ENCODE measurements at places on chromosomes 3 and 15.

GRCh38 chr3:46105306-46105919 is 78.1 kb upstream of the XCR1 start:
- no peak for DNase-seq

GRCh38 chr3:123102826-123103225 is 36.0 kb downstream of the PDIA5 start:
- DNase-seq, result no peak

DNA sequence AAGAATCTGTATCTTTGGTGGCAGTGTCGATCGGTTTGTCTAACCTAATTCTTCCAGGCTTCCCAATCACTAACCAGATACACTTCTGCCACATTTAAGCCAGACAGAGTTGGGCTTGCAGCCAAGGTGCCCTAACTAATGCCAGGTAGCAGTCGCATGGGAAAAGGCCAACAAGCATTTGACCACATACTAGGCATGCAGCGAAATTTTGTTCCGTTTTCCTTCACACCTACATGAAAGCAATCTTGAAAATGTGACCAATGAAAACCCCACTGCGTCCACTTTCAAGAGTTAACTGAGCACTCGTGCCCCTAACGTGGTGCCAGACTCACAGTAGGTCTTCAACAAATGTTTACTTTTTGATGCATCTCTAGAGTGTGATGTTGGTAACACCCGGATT is 192.2 kb upstream of the TPM1 start:
- no peak for DNase-seq

DNA sequence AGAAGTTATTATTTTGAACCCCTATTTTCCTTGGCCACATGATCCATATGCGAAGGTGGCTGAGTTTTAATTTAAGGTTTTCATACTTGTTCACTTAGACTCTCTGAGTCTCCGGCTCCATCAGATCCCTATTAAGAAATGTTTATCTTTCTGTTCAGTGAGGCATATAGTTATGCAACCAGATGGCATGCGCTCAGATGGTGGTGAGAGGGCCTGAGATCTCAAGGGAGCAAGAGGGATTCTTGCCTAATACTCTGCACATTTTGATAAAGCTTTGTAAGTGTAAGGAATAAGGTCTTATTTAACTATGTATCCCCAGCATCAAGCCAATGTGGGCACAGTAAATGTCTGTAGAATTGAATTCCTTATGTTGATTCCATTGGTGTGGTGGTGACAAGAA is 78.9 kb upstream of the DPH6 start:
- DNase-seq, result no peak

DNA sequence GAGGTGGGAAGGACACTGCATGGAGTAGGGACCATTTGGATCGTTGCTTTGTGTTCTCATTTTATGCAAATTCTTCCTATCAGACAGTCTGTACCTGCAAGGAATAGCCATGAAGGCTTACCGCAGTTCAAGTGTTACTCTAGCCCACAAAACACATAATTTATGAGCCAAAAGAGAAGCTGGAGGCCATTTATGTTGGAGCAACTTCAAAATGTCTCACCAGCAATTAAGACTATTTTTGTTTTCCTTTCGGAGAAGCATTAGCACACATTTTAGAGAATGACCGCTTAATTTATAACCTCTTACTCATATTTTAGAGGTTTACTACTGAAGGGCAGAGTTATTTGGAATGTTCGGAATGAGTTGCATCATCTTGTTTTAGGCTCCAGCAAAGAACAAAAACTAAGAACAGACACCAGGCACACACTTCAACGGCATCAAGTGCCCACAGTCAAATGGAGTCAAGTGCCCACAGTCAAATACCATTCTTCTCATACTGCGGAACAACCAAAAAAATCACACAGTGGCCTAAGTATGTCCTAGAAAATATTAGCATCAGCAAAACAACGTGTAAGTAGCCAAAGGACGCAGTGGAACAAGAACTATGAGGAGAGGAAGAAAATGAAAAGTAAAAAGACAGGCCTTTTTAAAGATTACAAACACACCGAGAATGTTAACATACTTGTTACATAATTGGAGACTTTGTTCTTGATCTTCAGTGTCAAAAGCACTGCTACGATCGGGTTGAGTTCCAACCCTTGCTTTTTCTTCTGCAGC is 17.5 kb upstream of the GOLGA8J start:
- DNase-seq, result no peak

- DNase-seq, result no peak
These were observed 100.5 kb downstream of the KCNH8 start for GRCh38 chr3:19248767-19249166.

DNA sequence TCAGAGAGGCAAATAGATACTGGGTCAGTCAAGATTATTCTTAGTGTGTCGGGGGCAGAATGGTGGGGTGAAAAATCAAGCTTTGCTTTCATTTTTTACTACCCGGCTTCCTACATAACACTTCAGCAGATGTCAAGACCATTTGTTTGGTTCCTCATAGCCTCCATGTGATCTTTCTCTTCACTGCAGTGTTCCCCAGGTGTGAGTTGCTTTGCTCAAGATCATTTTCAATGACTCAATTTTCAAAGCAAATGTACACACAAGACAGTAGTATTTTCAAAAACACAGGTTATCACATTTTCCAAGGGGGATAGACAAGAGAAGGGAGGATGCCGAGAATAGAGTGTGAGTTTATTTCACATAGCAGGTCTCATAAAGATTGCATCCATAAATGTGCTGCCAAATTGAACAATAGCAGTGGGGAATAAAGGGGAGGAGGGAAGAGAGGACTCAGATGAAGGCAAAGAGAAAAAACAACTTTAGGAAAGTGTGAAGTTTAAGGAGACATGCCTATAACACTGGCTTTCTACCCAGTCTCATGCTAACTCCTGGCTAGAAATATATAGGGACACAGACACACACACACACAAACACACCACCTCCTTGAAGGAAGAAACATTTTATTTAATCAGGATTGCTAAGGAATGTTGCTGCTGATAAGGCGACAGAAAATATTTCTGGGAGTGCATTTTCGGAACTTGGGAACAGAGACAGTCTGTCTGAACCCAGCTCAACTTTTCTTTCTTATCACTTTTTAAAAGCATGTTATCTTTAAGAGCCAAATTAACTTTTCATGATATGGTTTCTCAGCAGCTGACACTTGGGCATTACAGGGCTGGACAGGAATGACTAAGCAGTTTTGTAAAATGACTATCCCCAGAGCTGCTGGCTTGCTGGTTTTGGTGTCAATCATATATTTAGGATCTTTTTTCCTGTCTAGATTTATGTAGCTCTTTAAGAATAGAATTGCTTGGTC is 402.4 kb downstream of the RBMS3 start:
- no peak for DNase-seq

DNA sequence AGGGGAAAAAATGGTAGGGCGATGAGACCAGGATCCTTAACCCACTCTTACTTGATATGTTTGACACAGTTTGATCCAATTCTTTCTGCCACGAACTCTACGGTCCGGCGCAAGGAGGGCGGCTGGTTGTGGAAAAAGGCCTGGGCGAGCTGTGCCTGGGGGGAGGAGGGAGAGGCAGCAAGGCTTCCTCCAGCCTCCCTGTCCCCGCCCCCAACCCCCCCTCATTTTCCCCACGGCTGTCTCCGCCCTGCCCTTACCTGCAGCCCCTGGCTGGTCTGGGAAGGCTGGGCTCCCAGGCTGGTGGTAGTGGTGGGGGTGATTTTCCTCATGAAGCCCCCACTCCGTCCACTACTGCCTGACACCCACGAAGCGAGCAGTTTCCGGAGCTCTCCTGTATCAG is 8.0 kb downstream of the CDAN1 start:
- DNase-seq, result no peak

- no peak for DNase-seq
These were observed 29.5 kb upstream of the CCDC54 start for GRCh38 chr3:107347751-107348150.

- DNase-seq, result no peak
These were observed 30.7 kb upstream of the ST3GAL6 start for GRCh38 chr3:98732286-98733052.

DNA sequence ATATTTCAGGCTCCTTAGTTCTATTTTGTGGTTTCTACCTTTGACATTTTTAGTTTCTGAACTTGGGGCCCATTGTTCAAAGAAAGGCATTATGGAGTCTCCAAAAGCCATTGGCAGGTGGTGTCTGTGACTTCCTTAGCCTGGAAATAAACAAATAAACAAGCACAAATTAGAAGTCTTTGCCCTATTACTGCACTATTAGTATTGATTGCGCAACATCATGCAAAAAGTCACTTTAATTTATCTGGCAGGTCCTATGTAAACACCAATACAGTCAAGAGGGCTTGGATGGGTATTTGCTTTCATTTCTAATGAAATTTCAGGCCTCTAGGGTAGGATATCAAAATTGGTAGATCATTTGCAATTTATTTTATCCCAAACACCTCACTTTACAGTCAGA is 85.6 kb downstream of the LPP start:
- DNase-seq, result no peak

- no peak for DNase-seq
These were observed 3.6 kb downstream of the ZNF385D start for GRCh38 chr3:21747376-21747775.

DNA sequence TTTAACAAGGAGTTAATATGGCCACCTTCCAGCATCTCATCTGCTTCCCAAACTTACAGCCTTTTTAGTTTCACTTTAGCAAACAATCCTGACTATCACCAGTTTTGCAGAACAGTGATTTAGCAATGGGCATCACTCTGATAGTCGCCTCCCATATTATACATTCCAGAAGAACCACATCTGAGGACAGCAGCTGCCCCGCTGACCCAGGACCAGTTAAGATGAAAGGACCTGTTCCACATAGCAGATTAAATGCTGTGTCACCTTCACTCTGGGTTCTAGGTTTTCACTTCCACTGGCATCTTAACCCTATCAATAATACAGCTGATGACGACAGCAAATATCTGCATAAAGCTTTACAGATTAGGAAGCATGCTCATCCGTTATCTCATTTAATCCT is 99.8 kb downstream of the TRIM69 start:
- no peak for DNase-seq

- no peak for DNase-seq
These were observed 9.1 kb downstream of the RBM15B start for GRCh38 chr3:51400166-51400565.

- DNase-seq, result no peak
These were observed 3.1 kb upstream of the BHLHE40 start for GRCh38 chr3:4976109-4976508.

- DNase-seq, result no peak
These were observed 63.1 kb downstream of the ARNT2 start for GRCh38 chr15:80467311-80467714.

DNA sequence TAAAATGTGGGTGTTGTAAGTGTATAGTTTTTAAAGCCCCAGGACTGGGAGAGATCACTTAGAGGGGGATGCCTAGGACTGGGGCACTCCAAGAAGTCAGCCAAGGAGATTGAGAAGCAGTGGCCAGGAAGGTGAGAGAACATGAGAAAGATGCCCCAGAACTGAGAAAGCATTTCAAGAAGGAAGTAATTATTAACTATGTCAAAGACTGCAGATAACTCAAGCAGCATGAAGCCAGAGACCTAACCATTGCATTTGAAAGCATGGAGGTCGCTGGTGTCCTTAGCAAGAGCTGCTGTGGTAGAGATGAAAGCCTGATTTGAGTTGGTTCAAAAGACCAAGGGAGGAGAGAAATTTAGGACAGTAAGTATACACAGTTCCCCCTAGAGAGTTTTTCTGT is 30.6 kb upstream of the SLC2A2 start:
- DNase-seq, result no peak

DNA sequence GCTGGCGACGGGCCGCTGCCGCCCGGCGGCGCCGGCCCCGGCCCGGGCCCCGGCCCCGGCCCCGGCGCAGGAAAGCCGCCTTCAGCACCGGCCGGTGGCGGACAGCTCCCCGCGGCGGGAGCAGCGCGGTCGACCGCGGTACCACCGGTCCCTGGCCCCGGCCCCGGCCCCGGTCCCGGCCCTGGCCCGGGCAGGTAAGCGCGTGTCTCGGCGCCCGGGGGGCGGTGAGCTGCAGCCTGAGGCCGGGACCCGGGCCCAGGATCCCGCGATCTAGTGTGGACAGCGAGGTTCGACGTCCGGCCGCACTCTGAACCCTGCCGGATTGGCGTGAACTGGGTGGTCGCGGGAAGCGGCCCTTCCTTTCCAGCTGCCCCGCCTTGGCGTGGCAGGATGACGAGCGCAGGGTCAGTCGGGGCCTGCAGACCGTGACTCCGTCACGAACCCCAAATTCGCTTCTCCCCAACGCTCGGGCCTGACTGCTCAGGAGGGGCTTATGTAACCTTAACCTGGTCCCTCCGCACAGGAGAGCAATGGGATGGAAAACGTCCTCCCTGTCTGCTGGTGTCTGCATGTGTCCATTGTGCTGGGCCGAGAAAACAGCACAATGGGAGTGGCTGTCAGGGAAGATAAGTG is 472 bp downstream of the BSN start:
- peak; percentile 30 for DNase-seq

GRCh38 chr15:22806156-22806555 is 19.7 kb downstream of the NIPA1 start:
- no peak for DNase-seq

- no peak for DNase-seq
These were observed 138.1 kb downstream of the CHDH start for GRCh38 chr3:53708001-53708621.

DNA sequence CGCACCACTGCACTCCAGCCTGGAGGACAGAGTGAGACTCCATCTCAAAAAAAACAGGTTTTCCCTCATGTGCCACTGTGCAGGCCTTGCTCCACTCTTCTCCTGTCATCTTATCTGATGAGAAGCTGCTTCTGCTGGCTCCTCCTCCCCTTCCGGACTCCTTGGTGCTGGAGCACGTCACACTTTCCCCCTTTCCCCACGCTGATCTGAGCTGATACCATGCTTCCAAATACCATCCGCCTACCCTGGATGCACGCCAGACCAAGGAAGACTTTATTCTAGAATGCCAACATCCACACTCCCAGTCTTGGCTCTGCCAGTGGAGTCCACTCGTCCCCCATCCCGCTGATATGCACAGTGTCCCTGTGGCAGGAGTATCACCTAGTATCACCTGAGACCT is 31.3 kb downstream of the HOMER2 start:
- no peak for DNase-seq

Measured in activated T-helper 1 cell treated with anti-CD3 and anti-CD28 coated beads, Interleukin-2, amount 50 U/mL, for 16 hours (primary cell).